Colonic mucosa (tissue), 4 donors: ENCODE measurements at places on chromosomes 3 and 15. TPM values are rescaled to one million over a fixed set of nuclear protein-coding genes. Genes with fewer than 3 reads are reported as not detected.

GRCh38 chr15:70245932-70246622, 148.4 kb upstream of the TLE3 start:
- no peak for DNase-seq
- no peaks in the 10 kb centered on the region for H3K36me3 ChIP-seq
- no peaks in the 10 kb centered on the region for H3K27me3 ChIP-seq
- no peak overlapping the region for H3K27ac ChIP-seq
- no peak overlapping the region for H3K4me3 ChIP-seq

- no peaks in the 10 kb centered on the region for H3K27me3 ChIP-seq
- H3K4me1 ChIP-seq: no peaks in the 10 kb centered on the region
Measured at GRCh38 chr3:123123716-123124616, 57.1 kb downstream of the PDIA5 start.

DNA sequence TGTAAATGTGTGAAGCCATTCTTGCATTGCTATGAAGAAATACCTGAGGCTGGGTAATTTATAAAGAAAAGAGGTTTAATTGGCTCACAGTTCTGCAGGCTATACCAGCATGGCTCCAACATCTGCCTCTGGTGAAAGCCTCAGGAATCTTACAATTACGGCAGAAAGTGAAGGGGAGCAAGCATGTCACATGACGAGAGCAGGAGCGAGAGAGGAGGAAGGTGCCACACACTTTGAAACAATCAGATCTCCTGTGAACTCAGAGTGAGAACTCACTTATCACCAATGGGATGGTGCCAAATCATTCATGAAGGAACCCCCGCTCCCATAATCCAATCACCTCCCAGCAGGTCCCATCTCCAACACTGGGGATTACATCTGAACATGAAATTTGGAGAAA, 213.6 kb upstream of the TSC22D2 start:
- DNase-seq: no peak
- no peaks in the 10 kb centered on the region for H3K36me3 ChIP-seq
- no peak overlapping the region for H3K27ac ChIP-seq
- no peak overlapping the region for H3K4me3 ChIP-seq
- no peaks in the 10 kb centered on the region for H3K27me3 ChIP-seq

DNA sequence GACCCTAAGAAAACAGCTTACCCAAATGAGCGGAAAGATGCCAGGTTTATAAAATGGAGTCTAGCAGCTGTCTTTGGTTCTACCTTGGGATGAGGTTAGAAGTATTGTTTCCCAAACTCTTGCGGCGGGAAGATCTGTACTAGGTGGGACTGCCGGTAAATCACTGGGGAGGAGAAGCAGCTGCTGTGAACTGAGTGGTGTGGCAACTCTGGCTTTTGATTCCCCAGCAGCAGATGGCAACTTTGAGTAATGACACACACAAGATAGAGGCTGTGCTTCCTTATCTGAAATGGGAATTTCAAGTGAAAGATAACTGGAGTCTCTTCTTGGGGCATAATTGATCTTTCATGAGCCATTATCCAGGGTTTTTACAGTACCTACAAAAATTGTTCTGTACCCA, 184.9 kb downstream of the ATG7 start:
- H3K4me1 ChIP-seq: no peaks in the 10 kb centered on the region
- no peaks in the 10 kb centered on the region for H3K27me3 ChIP-seq
- H3K36me3 ChIP-seq: no peaks in the 10 kb centered on the region
- H3K27ac ChIP-seq: no peak overlapping the region
- no peak overlapping the region for H3K4me3 ChIP-seq

DNA sequence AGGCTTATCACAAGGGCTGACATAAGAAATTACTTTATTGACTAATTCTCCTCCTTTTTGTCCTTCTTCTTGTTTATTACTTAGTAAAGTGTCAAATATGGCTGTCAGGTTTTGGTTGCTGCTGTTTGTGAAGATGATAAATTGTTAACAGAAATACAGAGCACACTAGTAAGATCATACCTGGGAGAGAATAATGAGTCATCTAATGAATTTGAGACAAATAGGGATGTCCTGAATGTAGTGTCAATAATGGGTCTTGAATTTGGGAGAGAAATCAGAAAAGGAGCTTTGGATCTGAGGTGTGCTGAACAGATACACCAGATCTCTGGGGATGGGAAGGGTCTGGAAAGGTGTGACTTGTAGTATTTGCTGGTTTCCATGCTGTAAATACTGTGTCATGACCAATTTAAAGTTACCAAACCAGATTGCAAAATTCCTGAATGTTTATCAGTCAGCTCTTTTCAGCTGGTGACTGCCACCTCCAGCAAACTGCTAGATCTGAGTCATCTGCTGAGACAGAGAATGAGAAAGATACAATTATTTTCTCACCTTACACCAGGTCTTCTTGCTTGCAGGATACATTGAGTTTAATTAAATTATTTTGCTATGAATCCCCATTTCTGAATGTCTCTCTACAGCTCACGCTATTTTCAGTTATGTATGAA, 76.7 kb upstream of the SATB1 start:
- H3K4me3 ChIP-seq: no peak overlapping the region
- no peak for DNase-seq
- H3K4me1 ChIP-seq: no peaks in the 10 kb centered on the region
- H3K27ac ChIP-seq: no peak overlapping the region
- no peaks in the 10 kb centered on the region for H3K36me3 ChIP-seq
- H3K27me3 ChIP-seq: no peaks in the 10 kb centered on the region

- DNase-seq: no peak
- no peaks in the 10 kb centered on the region for H3K36me3 ChIP-seq
- H3K4me3 ChIP-seq: no peak overlapping the region
- no peaks in the 10 kb centered on the region for H3K27me3 ChIP-seq
Measured at GRCh38 chr3:171915275-171915674, 72.1 kb downstream of the TMEM212 start.

- H3K4me3 ChIP-seq: no peak overlapping the region
- no peak overlapping the region for H3K27ac ChIP-seq
- no peaks in the 10 kb centered on the region for H3K4me1 ChIP-seq
- no peak for DNase-seq
Measured at GRCh38 chr15:48498828-48499227, 146.7 kb downstream of the FBN1 start.

DNA sequence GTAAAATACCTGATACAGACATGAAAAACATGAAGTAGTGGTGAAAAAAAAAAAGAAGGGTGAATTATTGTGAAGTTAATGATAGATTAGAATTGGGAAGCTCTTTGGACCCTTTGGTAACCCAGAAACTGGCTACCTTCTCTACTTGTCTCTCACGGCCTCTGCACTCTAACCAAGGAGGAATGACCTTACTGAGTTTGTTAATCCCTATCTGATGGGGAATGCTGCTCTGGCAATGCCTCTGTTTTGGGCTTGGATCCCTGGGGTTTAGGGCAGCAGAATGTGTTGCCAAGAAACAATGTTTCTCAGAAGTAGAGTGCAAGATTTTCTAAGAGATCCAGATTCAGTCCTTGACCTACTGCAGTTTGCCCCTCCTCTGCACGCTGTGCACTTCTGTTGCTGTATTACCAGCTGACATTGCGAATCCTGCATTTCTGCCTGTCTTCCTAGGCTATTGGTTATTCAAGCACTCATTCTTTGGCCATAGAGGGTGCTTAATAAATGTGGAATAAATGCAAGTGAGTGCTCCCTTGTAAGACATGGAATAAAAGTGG, 49.2 kb upstream of the MAP3K13 start:
- H3K4me1 ChIP-seq: no peaks in the 10 kb centered on the region
- H3K4me3 ChIP-seq: no peak overlapping the region
- no peaks in the 10 kb centered on the region for H3K27me3 ChIP-seq
- H3K27ac ChIP-seq: no peak overlapping the region
- DNase-seq: no peak

DNA sequence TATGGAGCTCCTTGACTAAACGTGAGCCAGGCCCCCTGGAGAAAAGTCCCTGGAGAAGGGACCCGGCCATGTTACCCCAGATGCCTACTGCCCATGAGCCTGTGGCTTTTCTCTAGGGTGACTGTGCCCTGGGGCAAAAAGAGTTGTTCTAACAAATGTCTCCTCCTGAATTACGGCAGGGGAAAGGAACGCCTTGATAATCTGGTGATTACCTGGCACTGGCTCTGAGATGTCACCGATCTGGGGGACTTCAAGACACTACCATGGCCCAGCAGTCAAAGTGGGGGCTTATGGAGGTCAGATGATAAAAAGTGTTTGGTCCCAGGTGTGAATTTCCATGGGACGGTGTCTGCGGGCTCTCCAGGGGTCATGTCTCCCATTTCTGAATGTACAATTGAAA, 140.7 kb downstream of the KLF13 start:
- H3K27me3 ChIP-seq: no peaks in the 10 kb centered on the region
- H3K4me1 ChIP-seq: peaks cover 3% of the 10 kb centered on the region
- H3K4me3 ChIP-seq: no peak overlapping the region
- no peak overlapping the region for H3K27ac ChIP-seq
- H3K36me3 ChIP-seq: no peaks in the 10 kb centered on the region
- no peak for DNase-seq

DNA sequence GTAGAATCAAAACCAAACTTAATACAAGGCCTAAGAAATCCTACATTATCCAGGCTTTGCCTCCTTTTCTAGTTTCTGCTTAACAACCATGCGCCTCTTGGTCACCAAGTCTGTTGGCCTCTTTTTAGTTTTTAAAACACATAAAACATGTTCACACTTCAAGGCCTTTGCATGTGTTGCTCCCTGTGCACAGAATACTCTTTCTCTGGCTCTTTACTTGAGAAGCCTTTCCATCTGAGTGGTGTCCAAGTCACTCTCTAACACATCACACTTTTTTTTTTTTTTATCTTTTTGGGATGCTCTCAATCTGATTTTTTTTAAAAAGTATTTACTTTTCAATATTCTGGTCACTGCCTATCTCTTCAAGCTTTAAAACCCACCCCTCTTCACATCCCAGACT, 14.9 kb downstream of the GAP43 start:
- H3K4me1 ChIP-seq: no peaks in the 10 kb centered on the region
- H3K4me3 ChIP-seq: no peak overlapping the region
- H3K36me3 ChIP-seq: no peaks in the 10 kb centered on the region
- no peaks in the 10 kb centered on the region for H3K27me3 ChIP-seq
- no peak for DNase-seq

GRCh38 chr3:177338697-177339219, 141.5 kb upstream of the TBL1XR1 start:
- H3K4me3 ChIP-seq: no peak overlapping the region
- H3K36me3 ChIP-seq: no peaks in the 10 kb centered on the region
- peak overlapping the region; percentile 84 for H3K27ac ChIP-seq
- H3K4me1 ChIP-seq: peaks cover 4% of the 10 kb centered on the region
- no peaks in the 10 kb centered on the region for H3K27me3 ChIP-seq

GRCh38 chr15:89098281-89098680, 10.0 kb downstream of the ABHD2 start:
- no peak overlapping the region for H3K4me3 ChIP-seq
- no peaks in the 10 kb centered on the region for H3K36me3 ChIP-seq
- H3K27ac ChIP-seq: no peak overlapping the region
- H3K4me1 ChIP-seq: peaks cover 5% of the 10 kb centered on the region
- no peaks in the 10 kb centered on the region for H3K27me3 ChIP-seq
- no peak for DNase-seq

DNA sequence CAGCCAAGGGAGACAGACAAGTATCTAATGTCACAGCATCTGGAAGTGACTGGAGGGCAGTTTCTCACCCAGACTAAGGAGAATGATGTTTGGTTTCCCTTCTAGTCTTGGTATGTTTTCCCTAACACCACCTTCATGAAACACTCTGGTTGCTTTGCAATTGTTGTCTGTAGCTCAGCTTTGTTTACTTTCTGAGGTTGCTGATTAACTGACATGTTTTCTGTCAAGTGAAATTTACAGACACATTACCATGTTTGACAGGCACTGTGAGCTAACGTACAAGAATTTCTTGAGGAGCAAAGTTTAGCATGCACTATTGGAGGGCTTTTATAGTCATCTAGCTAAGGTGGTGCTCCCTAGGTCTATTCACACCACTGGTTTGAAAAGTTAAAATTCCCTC, 131.6 kb upstream of the NECTIN3 start:
- H3K4me1 ChIP-seq: no peaks in the 10 kb centered on the region
- H3K4me3 ChIP-seq: no peak overlapping the region
- no peak for DNase-seq
- no peak overlapping the region for H3K27ac ChIP-seq
- no peaks in the 10 kb centered on the region for H3K36me3 ChIP-seq

- H3K36me3 ChIP-seq: no peaks in the 10 kb centered on the region
- no peaks in the 10 kb centered on the region for H3K27me3 ChIP-seq
- H3K4me3 ChIP-seq: no peak overlapping the region
- no peak for DNase-seq
- no peak overlapping the region for H3K27ac ChIP-seq
- no peaks in the 10 kb centered on the region for H3K4me1 ChIP-seq
Measured at GRCh38 chr3:33071946-33072345, 25.0 kb downstream of the GLB1 start.

DNA sequence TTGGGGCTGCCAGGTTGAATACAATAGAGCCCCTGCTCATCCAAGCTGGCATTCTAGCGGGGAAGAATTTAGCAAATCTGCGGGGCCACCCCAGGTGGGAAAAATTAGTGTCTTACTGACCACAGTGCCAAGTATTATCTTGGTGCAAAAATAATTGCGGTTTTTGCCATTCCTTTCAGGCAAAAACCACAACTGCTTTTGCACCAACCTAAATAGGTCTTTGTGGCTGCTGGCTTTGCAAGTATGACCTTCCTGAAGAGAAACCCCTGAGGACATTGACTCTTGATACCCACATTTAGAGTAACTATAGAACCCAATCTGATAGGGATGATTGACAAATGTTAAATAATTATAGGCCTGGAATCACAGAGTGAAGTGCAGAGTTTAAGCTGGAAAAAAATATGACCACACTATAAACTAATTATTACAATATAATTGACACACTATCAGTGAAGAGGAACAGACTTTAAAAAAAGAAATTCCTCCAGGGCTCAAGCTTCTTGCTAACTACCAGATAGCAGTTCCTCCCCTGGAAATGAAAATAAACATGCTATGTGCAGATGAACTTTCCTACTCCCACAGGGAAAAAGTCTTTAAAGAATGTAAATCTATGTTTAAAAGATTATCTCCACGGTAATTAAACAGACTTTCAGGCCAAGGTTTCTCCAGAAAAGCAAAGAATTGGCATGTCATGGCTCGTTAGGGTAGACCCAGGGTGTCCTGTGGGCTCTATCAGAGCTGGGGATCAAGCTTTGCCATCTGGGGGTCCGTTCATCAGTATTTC, 34.4 kb downstream of the CA12 start:
- H3K36me3 ChIP-seq: no peaks in the 10 kb centered on the region
- H3K27ac ChIP-seq: no peak overlapping the region
- H3K4me3 ChIP-seq: no peak overlapping the region
- no peak for DNase-seq
- no peaks in the 10 kb centered on the region for H3K27me3 ChIP-seq

GRCh38 chr3:100833483-100833882, 124.2 kb downstream of the TFG start:
- no peaks in the 10 kb centered on the region for H3K36me3 ChIP-seq
- H3K27me3 ChIP-seq: no peaks in the 10 kb centered on the region
- H3K4me1 ChIP-seq: no peaks in the 10 kb centered on the region

Gene SACM1L
- total RNA-seq: 47.2 TPM

Gene GCSAM
- 0.16 TPM for total RNA-seq

Gene SLC2A2
- total RNA-seq: 0.27 TPM

Gene CASR
- 0.22 TPM for total RNA-seq

Gene UTS2B
- not detected for total RNA-seq

Gene SLC22A13
- 0.27 TPM for total RNA-seq

Gene NOX5
- total RNA-seq: 0.05 TPM

Gene CCDC33
- total RNA-seq: 0.10 TPM
